Bone marrow (tissue), 2 donors: ENCODE measurements at places on chromosomes 1 and 21.

- DNase-seq: no peak
Measured at GRCh38 chr1:247639381-247639981, 34.1 kb downstream of the OR2G3 start.

GRCh38 chr1:32767641-32768040 lies 49.5 kb downstream of the YARS1 start:
- no peak for DNase-seq

DNA sequence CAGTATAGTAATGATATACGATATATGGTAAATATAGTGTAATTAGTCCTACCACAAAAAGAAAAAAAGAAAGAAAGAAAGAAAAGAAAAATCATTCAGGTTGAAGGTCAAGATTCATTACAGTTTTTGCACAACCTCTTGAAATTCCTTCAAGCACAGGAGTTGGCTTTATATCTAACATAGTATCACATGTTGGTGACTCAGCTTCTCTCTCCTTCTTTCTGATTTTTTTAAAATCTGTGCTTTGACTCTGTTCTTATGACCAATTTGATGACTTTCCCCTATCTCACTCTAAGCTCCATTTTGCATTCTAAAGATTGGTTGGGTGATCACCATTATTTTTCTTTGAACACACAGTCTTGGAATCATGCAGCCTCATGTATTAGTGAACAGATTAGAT lies 148.2 kb upstream of the COL11A1 start:
- no peak for DNase-seq

DNA sequence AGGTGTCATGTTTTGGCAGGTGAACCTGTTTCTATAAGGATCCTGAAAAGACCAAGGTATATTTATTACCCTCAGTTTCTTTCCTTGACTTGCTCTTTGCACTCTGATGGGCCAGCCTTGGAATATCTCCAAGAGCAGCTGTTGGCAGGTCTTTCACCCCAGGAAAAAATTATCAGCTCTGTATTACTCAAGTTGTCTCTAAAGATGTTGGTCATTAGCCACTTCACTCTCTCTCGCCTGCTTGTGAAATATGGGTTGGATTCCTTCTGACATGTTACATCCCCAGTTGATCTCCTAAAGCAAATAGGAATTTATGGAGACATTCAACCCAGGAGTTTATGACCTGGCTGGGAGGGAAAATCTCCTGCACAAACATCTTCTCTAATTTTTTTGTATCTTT lies 85.9 kb downstream of the KCNJ15 start:
- DNase-seq: no peak

DNA sequence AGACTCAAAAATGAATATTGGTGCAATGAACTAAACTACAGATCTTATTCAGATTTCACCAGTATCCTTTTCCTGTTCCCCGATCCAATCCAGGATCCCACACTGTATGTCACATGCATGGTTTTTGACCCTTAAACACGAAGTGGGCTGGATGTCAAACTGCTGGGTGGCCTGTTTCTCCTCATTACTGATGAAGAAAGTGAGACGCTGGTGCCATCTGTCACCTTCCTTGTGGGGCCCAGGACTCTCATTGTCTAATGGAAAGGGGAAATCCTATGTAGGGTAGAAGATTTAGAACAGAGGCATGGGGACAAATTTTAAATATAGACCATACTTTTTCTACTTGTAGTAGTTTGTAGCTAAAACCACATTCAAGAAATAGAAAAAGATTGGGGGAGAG lies 56.2 kb downstream of the DISC1 start:
- no peak for DNase-seq

GRCh38 chr1:75126611-75127101 lies 7.5 kb upstream of the LHX8 start:
- DNase-seq: no peak
